ENCODE measurements at places on chromosomes 7 and 10. TPM values are rescaled to one million over a fixed set of nuclear protein-coding genes. Genes with fewer than 3 reads are reported as not detected.

FAM13C gene
- total RNA-seq: not detected

PON1 gene
- total RNA-seq: not detected

C7orf25 gene
- total RNA-seq: 4.4 TPM

GIMAP2 gene
- 79.2 TPM for total RNA-seq

VSIR gene
- 84.9 TPM for total RNA-seq

C10orf53 gene
- not detected for total RNA-seq

NFE2L3 gene
- total RNA-seq: 26.4 TPM

Measured in T-helper 2 cell treated with Interferon-gamma antibody and Interleukin-4, amounts not matched to agents 100 ng/mL and 5 ng/mL, for 36 hours (primary cell).